HuH-7 (cell line): ENCODE measurements at places on chromosomes 5 and 9.

DNA sequence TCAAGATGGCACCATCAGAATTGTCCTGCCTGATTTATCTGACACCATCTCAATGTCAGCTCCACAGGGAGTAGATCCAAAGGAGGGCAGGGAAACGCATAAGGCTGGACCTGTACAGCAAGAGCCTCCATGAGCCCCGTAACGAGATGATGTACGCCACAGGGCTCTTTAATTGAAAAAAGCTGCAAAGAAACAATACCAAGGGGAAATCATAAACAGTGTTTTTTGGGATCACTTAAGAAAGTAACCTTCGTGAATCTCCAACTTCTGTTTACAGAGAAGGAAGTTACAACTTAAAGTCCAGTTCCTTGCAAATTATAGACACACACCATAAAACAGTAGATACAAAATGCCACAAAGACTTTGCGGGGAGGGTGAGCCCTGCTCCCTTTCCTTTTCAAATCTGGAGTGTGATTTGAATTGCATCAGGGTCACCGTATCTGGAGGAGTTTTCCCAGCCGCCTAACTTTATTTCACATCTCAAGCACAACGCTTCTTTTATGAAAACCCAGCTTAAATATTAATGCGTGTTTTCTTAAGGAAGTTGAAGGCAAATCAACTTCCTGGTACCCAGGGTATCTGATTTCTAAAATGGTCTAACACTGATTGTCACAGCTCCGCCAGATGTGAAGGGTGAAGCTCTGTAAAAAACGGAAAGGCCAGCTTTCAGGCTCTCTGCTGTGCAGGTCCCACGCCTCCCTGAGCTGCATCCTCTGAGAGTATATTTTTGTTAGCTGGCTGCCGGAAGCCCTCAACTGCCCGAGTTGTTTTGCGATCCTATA is 88.9 kb downstream of the EBF1 start:
- DNase-seq: no peak

DNA sequence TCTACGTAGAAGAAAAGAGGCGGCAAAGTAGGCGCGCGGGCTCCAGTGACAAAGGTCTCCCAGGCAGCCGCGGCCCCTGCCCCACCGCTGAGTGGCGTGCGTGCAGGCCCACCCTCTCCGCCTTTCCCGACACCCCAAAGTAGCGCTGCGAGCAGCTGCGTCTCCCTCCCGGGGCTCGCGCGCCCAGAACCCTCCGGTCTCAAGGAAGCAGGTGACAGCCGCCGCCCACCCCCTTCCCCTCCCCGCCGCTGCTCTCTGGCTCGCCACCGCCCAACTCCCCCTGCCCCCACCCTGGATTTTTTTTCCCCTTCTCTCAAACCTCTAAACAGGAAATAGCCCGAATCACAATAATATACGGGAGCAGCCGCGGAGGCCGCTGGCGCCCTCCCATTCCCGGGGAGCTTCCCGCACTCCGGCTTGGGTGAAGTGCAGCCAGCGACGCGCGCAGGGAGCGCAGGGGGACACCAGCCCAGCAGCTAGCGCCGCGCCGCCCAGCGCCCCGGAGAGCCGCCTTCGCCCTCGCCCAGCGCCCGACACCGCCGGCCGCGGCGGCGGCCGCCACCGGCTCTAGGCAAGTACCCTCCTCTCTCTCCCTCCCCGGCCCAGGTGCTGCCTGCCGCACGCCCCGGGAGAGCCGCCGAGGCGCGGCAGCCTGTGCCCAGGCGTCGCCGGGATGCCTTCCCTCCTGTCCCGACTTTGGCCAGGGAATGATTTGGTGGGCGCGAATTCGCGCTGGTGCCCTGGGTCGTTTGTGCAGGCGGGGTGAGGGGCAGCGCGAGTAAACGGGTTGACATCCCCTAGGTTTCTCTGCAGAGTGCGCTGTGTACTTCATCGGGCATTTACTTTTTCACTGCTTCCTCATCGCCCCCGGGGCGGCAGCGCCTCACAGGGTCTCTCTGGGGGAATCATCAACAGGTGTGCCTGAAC is 52.7 kb upstream of the TJP2 start:
- DNase-seq: peak; percentile 55

DNA sequence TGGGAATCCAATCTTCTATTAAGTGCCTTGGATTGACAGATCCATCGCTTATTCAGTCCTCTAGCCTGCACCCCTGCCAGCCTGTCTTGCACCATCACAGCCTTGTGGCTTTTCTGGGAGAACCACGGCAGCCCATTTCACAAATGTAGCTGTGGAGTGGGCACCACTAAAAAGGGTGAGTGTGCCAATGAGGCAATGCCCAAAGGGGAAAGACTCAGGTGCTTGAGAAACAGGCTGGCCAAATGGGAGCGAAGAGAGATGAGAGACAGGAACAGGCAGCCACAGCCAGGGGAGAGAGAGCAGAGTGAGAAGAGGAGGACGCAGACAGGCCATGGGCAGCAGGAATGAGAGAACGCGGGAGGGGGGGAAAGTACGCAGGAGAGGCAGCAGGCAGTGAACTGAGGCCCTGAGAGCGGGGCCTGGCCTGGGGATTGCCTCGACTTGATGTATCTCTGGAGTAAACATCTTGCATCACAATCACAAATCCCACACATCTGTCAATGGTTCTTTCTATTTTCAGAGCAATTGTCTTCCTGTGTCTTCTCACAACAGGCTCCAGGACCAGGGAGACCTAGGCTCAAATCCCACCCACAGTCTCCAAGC is 173.1 kb downstream of the SYK start:
- DNase-seq: no peak

GRCh38 chr5:172502410-172502809 is 48.1 kb upstream of the SH3PXD2B start:
- no peak for DNase-seq

GRCh38 chr9:10875752-10876151 is 262.9 kb upstream of the PTPRD start:
- DNase-seq: no peak

GRCh38 chr9:104872656-104873488 is 55.1 kb downstream of the ABCA1 start:
- DNase-seq: no peak

DNA sequence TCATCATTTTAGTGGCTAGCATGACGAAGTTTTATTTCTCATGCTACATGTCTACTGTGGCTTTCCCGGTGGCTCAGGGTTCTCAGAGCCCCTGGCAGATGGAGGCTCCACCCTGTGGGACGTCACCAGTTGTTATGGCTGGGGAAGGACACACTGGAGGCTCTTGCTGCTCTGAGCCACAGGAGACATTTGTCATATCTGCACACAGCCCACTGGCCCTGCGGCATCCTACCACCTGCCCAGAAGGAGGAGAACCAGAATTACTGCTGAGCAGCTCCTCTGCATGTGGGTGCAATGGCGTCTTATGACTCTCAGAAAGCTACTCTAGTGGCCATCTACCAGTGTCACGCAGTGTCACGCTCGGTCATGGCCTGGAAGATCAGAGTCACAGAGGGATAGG is 6.6 kb downstream of the OR13J1 start:
- DNase-seq: no peak

- no peak for DNase-seq
Measured at GRCh38 chr5:34667705-34668104, 11.6 kb downstream of the RAI14 start.

GRCh38 chr5:100401149-100401548 is 134.0 kb upstream of the FAM174A start:
- no peak for DNase-seq

DNA sequence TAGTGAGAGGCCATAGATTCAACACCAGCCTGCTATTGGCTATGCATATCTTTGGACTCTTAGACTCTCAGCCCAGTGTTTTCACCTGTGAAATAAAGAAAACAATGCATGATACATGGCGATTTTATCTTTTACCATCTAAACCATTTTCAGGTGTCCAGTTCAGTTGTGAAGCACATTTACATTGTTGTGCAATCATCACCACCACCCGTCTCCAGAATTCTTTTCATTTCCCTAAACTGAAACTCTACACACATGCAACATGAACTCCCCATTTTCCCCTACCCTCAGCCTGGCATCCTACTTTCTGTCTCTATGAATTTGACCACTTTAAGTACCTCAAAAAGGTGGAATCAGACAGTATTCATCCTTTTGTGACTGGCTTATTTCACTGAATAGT is 420.6 kb downstream of the MED10 start:
- DNase-seq: no peak

DNA sequence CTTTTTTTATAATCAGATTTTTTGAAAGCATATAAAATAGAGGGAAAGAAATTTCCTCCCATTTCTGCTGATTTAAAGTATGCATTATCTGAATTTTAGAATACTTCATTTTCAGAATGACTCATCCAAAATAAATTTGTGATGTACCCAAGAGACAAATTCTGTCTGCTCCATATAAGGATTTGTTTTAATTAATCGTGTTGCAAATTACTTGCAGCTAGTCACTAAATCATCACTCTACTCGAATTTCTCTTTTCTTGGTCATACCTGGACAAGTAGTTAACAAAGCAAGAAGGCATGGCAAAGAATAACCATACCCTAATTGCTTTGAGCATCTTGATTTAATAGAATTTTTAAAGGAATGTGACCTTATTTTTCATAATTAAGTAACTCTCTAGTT is 284.1 kb upstream of the GRAMD2B start:
- DNase-seq: no peak

DNA sequence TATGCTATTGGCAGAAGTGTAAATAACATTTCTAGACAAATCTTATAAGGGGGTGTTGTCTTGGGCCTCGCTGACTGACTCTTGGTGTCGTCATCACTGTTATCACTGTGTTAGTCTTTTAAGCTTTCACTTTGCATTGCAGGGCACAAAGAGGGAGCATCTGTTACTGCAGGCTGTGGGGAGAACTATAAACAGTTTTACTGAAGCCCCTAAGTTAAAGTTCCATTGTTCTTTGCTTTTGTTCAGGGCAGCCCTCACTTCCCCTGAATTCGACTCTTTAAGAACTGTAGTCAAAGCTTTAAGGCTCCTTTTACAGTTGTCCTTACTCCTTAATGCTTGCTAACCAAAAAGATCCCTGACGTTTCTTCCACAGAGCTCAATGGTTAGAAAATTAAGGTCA is 605.0 kb downstream of the RAB3C start:
- DNase-seq: no peak

DNA sequence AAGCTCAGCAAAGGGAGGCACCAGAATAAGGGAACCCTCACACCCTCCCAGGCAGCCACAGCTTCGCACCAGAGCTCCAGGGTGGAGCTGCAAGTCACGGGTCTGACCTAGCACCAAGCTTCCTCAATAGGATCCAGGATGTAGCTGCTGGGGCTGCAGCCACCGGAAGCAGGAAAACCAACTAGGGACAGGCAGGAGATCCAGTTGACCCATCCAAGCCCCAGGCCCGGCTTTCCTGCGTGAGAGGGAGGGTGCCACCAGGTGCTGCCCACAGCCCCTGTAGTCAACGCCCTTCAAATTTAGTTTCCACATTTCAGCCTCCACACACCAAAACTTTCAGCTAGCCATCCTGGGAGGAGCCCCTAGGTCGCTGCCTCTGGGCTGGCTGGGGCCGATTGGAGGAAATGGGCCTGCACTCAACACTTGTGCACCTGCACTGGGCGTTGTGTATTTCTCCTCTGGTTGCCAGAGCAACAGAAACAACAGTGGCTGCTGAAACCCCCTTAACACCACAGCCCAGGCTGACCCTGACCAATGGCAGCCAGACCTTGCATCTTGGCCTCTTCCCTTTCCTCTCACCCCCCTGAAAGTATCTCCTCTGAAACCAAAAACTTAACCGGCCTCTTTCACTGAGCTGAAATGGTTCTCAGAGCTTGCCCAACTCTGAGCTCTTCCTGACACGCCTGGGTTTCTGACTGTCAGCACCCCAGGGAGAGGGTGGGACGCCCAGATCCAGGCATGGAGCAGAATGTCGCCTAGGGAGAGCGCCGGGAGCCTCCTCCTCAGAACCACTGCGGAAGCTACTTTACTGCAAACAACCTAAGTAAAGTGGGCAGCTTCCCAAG is 226.5 kb upstream of the MAP3K1 start:
- no peak for DNase-seq

- DNase-seq: no peak
Measured at GRCh38 chr9:33620738-33621439, 96.8 kb downstream of the ANKRD18B start.

DNA sequence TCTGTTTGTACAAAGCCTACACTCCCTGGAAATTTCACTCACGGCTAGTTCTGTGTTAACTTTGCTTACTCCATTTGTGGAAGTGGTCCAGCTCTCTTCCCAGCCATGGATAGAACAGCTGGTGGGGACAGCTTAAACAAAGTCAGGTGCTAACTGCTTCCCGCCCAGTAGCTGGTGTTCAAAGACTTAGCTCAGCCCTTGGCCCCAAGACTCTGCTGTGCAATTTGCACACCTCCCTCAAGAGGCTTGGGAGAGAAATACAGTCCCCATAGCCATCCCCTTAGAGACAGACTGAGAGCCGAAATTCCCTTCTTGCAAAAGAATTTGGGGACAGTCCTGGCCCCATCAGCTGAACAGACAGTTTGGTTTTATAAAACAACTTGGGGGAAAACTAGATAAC is 73.8 kb upstream of the RAI14 start:
- DNase-seq: no peak

DNA sequence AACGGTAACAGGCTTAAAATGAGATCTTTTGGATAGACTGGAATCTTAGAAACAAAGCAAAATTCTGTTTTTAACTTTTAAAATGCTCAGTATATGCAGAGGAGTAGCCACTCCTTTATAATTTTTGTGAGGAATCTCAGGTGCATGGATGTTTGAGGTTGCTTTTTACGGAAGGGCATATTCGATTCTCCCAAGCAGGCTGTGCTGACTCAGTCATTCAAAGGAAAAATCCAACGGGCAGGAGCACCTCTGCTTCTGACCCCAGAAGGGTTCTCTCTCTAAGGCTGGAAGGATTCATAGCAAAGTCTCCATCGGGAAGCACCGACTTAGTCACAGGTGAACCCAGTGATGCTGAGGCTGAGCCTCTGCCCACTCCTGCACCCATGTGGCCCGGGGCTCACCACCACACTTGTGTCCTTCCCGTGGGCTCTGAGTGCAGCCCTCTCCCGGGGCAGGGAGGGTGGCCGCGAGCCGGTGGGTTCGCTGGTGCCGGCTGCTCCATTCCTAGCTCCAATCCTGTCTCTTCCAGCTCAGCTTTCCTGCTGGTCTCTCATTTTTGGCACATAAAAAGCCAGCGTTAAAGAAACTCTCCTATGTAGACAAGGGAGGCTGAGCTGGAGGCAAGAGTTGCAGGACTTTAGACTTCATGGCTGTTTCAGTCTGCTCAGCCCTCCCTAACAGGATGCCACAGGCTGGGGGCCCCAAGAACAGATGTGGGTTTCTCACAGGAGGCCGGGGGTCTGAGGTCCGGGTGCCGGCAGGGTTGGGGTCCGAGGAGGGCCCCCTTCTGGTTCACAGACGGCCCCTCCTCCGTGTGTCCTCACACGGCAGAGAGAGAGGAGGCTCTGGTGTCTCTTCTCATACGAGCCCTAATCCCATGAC is 135.6 kb upstream of the LPCAT1 start:
- no peak for DNase-seq

DNA sequence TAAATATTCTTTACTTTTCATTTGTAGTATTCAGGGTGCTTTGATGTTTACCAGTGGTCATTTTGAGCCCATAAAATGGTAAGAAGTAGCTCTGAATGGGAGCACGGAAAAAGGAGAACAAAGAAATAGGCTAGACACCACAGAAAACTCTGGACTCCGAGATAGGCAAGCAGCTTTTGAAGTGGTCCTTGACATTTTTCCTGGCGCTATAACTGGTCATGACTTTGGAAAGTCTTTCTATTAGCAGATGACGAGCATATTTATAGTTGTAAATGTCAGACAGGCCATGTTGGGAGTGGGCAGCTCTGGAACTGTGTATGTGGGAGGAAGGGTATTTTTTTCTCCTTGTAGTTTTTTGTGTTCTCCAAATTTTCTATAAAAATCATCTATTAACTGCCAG is 126.1 kb upstream of the POC5 start:
- DNase-seq: no peak
